Activated CD8-positive, alpha-beta memory T cell treated with anti-CD3 and anti-CD28 coated beads, Interleukin-2, amount 50 U/mL, for 4 hours (primary cell): ENCODE measurements at places on chromosomes 11 and 22.

- DNase-seq, result no peak
These were observed 31.2 kb upstream of the RASL10A start for GRCh38 chr22:29346659-29347058.

- DNase-seq, result no peak
These were observed 32.8 kb downstream of the OR2AT4 start for GRCh38 chr11:75063741-75064314.

DNA sequence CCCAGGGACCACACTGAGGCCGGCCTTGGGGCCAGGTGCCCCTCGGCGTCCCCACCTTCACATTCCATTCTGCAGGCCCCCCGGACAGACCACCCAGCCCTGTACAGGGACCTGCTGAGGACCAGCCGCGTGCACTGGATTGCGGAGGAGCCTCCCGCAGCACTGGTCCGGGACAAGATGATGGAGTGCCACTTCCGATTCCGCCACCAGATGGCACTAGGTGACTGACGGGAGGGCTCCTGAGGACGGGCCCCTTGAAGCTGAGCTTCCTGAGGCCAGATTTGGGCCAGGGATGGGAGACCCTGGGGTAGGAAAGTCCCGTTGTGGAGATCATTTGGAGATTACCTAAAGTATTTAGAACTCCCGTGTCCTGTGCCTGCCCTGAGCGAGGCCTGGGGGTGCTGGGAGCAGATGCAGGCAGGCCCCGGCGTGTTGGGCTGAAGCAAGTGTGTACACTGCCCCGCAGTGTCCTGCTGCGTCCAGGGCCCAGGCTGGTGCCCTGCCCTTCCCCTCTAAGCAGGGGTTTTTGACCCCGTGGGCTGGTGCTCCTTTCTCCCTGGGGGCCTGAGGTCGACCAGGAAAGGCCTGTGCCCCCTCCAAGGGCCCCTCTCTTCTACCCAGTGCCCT lies 20.0 kb downstream of the TRMU start:
- peak; percentile 65 for DNase-seq

DNA sequence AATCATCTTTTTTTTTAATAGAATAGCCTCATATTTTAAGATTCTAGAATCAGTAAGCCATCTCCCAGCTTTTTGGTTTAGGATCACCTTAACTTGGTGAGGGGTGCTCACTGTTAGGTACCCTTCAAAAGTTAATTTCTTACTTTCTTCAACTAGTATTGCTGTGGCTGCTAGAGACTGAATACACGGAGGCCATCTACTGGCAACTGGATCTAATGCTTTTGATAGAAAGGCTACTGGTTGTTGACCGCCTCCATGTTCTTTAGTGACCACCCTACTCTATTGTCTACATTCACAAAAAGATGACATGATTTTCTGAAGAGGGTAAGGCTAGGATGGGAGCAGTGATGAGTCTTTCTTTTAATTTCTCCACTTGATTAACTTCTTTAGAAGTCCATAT lies 16.7 kb upstream of the ALDH3B2 start:
- no peak for DNase-seq

DNA sequence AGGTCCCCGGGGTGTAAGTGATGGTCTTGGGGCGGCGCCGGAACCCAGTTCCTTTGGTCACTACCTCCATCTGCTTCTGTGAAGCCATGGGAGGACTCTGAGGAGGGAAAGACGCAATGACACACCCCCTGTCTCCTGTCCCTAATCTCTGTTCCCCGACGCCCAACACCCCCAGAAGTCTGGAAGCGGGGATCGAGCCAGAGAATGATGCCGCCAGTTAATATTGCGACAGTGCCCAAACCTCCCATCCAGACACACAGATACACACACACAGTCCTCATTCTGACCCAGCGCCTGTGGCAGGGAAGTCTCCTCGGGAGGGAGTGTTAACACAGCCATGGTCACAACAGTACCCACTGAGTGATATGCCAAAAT lies 352 bp downstream of the C22orf23 start:
- no peak for DNase-seq

- no peak for DNase-seq
These were observed 18.2 kb downstream of the MCAM start for GRCh38 chr11:119298726-119299125.

GRCh38 chr11:15119352-15119751 lies 4.6 kb downstream of the INSC start:
- no peak for DNase-seq

GRCh38 chr11:96101146-96101545 lies 177.2 kb upstream of the MTMR2 start:
- DNase-seq, result no peak

- DNase-seq, result no peak
These were observed 824 bp upstream of the LGALS12 start for GRCh38 chr11:63504933-63505586.

DNA sequence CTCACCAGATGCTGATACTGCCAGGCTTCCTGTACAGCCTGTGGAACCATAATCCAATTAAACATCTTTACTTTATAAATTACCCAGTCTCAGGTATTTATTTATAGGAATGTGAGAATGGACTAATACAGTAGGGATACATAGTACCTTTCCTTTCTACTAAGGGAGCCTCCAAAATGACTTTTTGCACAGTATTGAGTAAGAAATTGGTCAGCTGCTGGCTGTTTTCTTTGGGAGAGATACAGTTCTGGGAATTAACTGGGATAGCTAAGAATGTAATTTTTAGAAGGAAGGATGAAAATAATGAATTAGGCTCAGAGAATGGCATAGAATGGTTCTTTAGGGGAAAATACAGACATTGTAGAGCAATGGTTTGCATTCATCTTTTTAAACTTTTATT lies 426.0 kb upstream of the DDI1 start:
- DNase-seq, result no peak

DNA sequence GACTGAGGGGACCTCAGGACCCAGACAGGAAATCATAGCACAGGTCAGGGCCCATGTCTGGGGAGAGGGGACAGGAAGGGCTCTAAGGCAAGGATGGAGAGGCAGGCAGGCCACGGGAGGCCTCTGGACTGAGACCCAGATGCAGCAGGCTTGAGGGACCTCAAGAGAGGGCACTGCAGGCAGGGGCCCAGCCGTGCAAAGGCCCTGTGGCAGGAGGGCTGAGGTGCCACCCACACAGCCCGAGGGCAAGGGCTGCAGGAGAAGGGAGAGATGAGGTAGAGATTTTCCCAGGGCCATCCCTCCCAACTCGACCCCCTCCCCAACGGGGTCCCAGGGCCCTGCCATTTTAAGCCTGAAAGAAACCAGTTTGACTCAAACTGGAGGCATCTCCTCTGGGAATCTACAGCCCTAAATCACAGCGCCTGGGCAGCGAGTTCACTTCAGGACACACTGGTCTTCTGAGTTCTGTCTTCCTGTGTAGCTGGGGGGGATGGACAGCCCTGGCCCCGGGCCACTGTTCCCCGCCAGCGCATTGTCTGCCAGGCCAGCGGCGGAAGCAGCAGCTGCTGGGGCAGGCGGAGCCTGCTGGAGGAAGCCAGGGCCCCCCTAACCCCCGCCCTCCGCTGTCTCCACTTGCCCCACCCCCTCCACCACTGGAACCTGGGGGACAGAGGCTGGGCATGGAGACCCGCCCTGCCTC lies 20.3 kb upstream of the WNT7B start:
- DNase-seq, result no peak

GRCh38 chr22:38745676-38746460 lies 9.9 kb downstream of the SUN2 start:
- DNase-seq, result no peak

DNA sequence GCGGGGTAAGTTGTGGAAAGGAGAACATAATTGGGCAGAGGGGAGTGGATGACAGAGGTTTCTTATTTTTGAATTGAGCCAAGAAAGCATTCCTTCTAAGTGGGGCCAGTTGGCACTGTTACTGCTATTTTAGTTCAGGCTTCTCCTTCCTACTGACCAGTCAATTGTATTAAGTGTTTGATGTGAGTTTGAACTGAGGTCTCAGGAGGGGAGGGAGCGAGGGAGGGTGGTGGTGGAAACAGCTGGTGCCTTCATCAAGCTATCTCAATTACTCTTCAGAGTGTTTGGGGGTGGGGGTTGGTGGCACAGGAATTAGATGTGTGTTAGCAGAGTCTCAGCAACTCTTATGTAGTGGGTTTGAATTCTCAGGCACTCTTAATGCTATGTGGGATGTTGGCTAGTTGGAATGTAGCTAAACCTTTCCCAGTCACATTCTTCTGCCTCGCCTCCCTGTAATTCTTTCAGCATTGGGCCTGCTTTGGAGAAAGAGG lies 14.5 kb downstream of the CTNND1 start:
- no peak for DNase-seq

GRCh38 chr11:13899603-13900002 lies 62.9 kb upstream of the SPON1 start:
- DNase-seq, result no peak

DNA sequence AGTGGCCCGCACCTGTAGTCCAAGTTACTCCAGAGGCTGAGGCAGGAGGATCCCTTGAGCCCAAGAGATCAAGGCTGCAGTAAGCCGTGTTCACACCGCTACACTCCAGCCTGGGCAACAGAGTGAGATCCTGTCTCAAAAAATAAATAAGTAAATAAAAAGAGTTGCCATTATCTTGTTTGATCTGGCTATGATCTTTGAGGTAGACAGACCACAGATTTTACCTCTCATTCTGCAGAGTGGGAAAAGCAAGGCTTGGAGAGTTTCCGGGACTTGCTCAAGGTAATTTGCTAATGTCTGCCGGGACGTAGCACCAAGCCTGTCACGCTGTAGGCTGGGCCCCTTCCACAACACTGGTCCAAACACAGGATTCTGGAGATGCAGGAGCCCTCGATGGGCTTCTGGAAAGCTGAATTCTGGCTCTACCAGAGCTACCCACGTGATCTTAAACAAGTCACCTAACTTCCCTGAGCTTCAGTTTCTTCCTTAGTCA lies 6.8 kb downstream of the GRAP2 start:
- DNase-seq, result no peak

DNA sequence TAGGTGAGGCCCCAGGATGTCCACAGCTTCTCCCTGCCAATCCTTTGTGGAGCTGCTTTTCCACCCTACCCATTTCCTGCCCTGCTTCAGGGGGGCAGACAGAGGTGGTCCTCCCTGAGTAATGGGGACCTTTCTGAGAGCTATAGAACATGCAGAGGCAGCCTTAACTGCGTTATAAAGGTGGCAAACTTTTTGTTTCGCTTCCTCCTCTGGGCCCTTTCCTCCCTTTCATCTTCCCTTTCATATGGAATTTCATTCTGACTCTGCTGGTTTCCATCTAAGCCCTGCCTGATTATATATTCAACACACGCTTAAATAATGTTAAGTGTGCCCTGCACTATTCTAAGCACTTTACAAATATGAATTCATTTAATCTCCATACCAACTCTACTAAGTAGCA lies 169.3 kb upstream of the E2F8 start:
- no peak for DNase-seq

DNA sequence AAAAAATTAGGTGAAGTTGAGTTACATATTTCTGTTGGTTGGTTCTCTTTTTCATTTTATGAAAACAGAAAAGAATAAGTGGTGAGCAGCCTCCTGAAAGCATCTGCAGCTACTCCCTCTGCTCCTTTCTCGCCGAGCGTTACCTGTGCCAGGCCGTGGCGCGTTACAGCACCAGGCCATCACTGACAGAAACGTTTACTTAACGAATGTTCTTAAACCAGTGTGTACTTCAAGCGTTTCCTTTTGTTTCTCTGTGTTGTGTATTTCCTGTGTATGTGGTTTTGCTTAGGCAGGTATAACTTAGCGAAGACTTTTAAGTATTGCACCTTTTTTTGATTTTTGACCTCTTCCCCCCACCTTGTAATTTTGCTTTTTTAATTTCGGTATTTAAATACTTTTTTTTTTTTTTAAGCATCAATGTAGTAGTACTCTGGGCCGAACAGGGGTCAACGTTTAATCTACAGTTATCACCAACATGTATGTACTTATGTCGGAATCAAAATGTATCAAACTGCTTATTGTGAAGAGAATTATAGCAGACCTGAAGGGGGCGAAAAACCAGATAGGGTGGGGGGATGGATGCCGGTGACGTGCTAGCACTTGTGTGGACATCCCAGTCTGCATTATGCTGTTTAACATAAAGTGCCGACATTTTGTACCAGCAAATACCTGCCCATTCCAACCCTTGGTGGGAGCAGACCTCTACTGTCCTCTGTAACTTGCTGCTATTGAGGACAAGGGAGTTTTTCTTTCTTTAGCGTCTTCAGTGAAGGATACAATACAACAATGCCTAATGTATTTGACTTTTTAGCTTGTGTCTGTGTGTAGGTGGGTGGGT lies 21.6 kb upstream of the ADSL start:
- peak; percentile 41 for DNase-seq

GRCh38 chr11:128506999-128507611 lies 80.3 kb downstream of the ETS1 start:
- peak; percentile 52 for DNase-seq
